ENCODE measurements at places on chromosomes 16 and 17.

DNA sequence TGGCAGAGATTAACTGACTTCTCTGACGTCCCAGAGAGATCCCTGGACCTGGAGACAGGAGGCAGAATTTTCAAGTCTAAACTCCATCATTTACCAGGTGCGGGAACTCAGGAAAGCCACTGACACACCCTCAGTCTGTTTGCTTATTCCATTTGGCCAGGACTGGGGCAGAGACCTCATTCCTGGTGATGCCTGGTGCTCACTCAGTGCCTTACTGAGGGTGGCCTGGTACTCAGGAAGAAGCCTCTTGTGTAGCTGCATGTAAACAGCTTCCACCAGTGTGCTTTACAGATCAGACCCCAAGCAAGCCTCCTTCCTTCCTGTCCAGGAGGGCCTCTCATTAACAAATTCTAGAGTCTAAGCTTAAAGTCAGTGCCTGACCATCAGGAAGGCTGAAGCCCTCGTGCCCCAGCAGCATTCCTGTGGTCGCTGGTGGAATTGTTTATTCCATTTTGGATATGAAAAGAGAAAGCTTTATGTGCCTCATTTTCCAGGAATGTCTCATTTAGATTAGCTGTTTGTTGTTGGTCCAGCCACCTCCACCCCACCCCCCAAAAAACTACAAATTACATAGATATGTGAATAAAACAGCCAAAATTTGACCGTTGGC is 236.1 kb upstream of the CDH5 start:
- no peak for DNase-seq

DNA sequence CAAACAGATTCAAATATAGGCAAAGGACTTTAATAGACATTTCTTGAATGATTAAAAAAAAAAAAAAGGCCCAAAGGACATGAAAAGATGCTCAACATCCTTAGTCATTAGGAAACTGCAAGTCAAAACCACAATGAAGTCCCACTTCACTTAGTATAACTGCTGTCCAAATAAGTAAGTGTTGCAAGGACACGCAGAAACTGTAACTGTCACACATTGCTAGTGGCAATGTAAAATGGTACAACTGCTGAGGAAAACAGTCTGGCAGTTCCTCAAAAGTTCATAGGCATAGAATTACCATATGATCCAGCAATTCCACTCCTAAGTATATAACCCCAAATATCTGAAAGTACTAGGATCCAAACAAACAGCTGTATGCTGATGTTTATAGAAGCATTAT is 112.7 kb downstream of the BRIP1 start:
- DNase-seq, result no peak

DNA sequence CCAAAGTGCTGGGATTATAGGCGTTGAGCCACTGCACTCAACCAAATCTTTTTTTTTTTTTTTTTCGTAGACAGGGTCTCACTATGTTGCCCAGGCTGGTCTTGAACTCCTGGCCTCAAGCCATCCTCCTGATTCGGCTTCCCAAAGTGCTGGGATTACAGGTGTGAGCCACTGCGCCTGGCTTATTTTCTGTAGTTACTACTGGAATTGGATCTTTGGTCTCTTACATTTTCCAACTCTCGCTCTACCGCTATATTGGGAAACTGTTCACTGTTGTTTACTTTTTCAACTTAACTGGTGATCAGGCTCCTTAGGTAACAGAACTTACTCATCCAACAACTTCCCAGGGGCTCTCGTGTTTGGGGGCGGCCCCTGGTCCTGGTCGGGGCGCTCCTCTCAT is 14.1 kb downstream of the ZNF200 start:
- DNase-seq, result no peak

GRCh38 chr17:80260791-80261158 is at the start of gene RNF213:
RNF213 (plus strand) TSS chr17:80260852; CDS start chr17:80263682, 2,830 bp downstream.
- DNase-seq, result peak; percentile 74

GRCh38 chr17:80389011-80389995 is 25.7 kb upstream of the ENDOV start:
- DNase-seq, result peak; percentile 58

DNA sequence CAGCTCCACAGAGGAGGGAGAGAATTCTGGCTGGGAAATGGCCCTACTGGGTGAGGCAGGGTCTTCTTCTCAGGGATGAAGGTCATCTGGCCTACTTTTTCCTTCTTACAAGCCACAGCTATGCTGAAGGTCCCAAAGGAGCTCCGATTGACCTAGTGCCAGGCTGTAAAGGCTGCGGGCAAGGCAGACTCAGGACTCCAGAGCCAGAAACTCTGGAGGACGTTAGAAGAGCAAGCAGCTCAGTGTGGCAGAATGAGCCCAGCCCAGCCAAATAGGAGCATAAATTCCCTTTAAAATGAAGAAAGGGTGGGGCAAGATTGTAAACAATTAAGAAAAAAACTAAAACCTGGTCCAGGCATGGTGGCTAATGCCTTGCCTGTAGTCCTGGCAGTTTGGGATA is 20.1 kb upstream of the CNOT1 start:
- DNase-seq, result no peak

DNA sequence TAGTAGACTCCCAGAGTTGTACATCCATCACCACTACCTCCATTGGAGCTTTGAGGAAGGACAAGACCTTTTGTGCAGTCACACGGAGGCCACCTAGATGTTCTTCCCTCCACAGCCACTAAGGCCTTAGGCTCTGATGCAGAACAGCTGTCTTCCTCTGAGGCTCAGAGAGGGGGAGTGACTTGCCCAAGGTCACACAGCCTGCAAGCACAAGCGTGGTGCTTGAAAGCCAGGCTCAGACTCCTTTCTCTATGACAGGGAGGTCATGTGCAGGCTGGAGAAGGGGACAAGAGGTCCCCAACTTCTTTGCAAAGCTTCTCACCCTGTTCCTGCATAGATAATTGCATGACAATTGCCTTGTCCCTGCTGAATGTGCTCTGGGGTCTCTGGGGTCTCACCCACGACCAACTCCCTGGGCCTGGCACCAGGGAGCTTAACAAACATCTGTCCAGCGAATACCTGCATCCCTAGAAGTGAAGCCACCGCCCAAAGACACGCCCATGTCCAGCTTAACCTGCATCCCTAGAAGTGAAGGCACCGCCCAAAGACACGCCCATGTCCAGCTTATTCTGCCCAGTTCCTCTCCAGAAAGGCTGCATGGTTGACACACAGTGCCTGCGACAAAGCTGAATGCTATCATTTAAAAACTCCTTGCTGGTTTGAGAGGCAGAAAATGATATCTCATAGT is 12.7 kb downstream of the SCGB1C2 start:
- DNase-seq, result no peak

GRCh38 chr17:48149787-48150463 is 42.4 kb downstream of the SNX11 start:
- no peak for DNase-seq

- DNase-seq, result no peak
Observed at GRCh38 chr17:34797720-34798119, 163.5 kb downstream of the CCT6B start.

DNA sequence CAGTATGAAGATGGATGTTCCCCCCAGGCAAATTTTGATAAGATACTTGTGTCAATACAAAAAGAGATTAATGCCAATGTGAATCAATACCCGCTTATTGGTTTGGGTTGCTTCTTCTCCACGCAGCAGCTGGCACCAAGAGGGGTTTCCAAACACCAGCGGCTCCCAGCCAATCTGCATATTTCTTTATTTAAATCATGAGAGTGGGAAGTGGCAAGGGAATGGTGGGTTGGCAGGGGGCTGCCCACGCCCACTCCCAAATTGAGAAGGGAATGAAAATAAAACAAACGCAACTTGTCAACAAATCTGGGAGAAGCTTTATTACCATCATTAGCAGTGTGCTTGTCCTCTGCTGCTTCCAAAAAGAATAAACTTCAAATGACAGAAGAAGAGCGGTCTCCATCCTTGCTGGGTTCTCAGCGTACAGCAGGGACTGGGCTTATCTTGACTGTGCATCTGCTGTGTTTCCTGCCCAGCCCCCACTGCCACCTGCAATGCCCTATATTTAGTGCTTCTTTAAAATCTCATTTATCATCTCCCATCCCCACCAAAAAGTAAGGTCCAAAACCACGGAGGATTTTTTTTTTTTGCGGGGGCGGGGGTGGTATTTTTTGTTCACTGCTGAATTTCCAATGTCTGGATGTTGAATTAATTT is 34.9 kb upstream of the C16orf78 start:
- no peak for DNase-seq

- DNase-seq, result no peak
Observed at GRCh38 chr17:33055171-33055611, 63.5 kb downstream of the SPACA3 start.

GRCh38 chr16:88589441-88589840 is 19.2 kb downstream of the ZC3H18 start:
- no peak for DNase-seq

DNA sequence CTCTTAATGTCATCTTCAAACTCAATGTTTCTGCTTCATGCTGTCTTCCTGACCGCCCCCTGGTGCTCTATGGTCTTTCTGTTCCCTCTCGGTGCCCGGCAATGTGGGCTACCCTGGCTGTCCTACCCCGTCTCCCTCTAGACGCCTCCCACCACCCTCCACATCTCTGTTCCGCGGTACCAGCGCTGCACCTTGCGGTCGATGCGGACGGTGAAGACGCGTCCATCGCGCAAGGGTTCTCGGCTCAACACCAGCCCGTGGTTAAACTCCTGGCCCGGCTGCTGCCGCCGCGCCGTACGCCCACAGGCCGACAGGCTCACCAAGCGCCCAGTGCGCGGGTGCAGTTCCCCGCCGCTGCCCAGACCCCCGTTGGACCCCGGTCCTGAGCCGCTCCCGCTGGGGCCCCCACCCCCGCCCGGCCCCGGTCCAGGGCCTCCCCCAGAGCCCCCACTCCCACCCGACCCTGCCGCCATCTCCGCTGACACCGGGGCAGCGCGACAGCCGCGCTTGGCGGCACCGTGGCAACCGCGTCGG is at the start of gene NEURL4:
TSS of gene NEURL4 (minus strand) at position 496 of the 534 bp plus-strand sequence. CDS start at position 473, 23 bp downstream.
- no peak for DNase-seq

DNA sequence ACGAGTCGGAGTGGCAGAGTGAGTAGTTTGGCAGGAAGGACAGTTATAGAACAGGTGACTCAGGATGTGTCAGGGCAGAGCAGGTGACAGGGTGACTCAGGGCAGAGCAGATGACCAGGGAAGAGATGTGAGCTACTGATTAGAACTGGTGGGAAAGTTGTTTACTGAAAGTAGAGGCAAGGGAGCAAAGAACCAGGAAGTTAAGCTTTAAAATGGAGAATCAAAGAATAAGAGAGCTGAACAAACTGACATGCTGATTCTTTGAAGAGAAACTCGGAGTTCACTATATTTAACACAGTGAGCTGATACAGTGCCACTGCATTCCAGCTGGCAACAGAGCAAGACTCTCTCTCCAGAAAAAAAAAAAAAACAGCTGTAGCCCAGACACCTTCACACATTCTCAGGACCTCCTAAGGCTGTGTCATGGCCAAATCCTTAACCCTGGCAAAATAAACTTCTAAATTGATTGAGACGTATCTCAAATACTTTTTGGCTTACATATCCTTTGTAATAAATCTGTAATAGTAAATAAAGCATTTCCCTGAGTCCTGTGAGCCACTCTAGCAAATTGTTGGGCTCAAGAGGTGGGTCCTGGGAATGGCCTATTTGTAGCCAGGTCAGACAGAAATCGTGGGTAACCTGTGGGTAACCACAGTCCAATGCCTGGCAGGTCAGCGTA is 12.3 kb upstream of the UBE2I start:
- DNase-seq, result no peak

DNA sequence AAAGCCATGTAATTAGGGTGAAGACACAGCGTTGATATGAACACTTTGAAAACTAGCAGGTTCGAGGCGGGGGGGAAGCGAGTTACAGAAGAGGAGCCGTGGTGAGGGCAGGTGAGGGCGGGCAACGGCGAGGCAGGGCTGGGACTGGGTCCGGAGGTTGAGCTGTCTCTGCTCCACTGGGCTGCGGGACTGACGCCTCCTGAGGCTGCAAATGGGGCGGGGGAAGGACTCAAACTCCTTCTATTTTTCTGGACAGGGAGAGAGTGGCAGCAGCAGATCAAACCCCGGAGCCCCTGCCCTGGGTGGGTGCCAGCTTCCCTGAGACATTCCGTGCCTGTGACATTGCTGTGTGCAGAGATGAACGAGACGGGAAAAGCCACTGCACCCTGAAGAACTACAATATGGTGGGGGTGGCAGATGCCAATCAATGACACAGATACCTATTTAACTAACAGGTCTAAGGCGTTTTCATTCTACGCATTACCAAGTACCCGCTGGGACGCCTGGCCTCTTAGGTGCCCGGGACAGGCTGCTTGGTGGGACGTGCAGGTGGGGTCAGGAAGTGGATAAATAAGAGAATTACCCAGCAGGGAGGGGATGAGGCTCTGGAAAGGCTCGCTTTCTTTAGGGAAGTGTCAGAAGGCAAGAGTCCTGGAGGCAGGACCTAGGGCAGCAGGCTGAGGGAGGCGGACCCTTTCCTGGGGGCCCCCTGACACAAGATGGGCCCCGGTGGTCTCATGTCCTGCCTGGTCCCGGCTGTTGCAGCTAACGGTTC is 30.4 kb downstream of the RPH3AL start:
- DNase-seq, result no peak

- DNase-seq, result no peak
Observed at GRCh38 chr17:4116516-4116915, 26.3 kb downstream of the ZZEF1 start.

GRCh38 chr17:76240461-76241203 is at the start of gene RNF157:
RNF157 (minus strand) TSS chr17:76240493; CDS start chr17:76240240, 253 bp downstream.
- DNase-seq, result peak; percentile 64
